Fibroblast of skin of right quadriceps (primary cell): ENCODE measurements at places on chromosomes 12 and 14.

- DNase-seq: no peak
Observed at GRCh38 chr12:57850854-57851430, 4.4 kb upstream of the CTDSP2 start.

- DNase-seq: no peak
Observed at GRCh38 chr14:80658733-80659132, 282.8 kb downstream of the CEP128 start.

GRCh38 chr12:119322301-119322723 lies 12.2 kb upstream of the CCDC60 start:
- DNase-seq: no peak

DNA sequence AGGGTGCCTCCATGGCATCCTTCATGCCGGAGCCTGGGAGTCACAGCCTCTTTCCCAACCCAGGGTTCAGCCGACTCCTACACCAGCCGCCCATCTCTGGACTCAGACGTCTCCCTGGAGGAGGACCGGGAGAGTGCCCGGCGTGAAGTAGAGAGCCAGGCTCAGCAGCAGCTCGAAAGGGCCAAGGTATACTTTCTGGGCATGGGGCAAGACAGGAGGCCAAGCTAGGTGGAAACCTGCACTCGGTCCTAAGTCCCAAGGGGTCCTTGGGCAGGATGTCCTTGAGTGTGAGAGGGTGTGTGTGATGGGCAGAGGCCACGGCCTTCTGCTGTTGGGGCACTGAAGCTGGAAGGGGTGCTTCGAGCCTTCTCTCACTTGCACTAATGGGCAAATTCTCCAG lies 5.0 kb downstream of the CACNB3 start:
- DNase-seq: no peak

GRCh38 chr12:12872139-12872933 lies 19.0 kb upstream of the GPRC5A start:
- DNase-seq: peak; percentile 79

DNA sequence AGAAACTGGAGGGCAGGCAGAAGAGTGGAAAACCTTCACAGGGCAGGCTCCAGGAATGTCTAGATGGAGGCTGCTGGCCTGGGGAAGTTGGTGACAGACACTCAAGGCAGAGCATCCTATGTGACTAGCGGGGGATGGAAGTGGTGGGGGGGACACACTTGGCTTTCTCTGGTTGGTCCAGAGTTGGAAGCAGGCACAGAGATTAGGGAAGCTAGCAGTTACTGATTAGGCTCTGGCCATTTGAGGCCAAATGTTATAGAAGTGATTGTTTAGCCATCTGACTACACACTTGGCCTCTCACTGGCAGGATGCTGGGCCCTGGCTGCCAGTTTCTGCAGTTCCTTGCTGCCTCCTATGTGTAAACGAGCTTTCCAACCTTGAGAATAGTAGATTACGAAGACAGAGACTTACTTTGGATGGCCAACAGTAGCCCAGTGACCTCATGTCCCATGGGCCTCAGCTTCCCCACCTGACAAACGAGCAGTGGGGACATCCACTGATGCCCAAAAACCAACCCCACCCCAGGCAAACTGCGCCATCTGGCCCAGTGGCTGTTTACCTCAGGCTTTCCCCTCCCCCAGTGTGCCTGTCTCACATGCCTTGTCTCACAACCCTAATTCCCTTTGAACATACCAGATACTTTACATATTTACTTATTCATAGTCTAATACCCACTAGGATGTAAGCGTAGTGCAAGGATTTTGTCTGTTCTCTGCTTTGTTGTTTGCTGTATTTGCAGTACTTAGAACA lies 102.7 kb downstream of the PAPLN start:
- no peak for DNase-seq

DNA sequence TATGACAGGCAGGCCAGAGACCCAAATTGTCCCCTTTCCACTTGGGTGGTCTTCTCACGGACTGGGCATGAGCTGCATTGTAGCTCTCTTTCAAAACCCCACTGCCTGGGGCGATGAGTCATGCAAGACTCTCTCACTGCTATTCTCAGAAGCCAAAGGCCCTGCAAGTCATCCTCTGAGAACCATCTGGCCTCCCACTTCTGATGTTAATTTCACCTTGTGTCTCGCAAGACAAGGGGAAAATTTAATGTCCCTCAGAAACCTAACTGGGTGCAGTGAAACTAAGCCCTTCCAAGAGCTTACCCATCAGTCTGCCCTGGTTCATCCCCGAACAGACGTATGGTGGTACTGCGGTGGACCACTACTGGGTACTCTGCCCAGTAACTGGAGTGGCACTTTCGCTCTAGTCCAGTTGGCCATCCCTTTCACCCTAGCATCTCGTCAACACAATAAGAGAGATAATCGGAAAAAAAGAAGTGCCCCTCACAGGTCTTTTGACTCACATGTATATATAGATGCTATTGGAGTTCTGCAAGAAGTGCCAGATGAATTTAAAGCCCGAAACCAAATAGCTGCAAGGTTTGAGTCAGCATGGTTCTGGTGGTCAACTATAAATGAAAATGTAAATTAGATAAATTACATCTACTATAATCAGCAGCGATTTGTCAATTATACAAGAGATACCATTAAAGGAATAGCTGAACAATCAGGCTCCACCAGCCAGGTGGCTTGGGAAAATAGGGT lies 31.3 kb upstream of the LALBA start:
- DNase-seq: peak; percentile 20

DNA sequence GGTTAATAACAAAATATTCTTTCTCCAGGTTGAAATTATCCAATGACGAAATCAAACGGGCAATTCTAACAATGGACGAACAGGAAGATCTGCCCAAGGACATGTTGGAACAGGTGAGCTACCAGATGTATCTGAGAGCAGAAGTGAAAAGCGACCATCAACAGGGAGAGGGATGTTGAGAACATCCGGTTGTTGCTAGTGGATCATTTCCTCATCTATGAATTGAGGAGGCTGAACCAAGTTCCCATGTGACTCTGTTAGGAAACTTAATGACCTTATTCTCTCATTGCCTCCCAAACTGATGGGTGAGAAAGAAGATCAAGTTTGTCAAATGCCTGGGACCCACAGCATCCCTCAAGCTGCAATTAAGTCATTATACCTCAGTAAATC lies 117.7 kb downstream of the GPR135 start:
- no peak for DNase-seq

- DNase-seq: no peak
Observed at GRCh38 chr12:29269706-29270408, 111.1 kb downstream of the ERGIC2 start.

GRCh38 chr12:127648321-127648720 lies 618.6 kb upstream of the TMEM132C start:
- DNase-seq: peak; percentile 54

DNA sequence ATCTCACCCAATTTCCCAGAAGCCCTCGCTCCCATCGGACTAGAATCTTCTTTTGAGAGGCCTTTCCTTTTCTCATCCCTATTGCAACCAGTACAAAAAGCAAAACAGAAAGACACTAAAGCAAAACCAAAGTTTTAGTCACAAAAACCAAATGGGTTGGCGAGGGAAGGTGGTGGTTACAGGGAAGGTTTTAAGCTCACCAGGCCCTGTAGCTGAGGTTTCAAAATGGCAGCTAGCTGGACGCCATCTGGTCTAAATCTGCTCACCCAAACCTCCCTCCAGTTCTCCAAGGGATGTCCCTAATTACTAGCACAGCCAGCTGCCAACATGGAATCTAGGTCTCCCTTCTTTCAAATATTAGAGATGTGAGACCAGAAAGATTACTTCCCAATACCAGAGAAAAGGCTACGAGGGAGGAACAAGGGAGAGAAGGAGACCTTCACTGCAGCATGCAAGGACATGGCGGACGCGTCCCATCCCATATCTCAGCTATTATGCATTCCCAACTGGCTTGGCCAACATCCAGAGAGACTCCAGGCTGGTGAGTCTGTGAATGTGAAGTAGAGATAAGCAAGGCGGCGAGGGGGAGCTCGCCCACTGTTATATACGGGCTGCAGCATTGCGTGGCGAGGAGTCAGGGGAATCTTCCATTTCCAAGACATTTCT lies 70.8 kb downstream of the DPF3 start:
- no peak for DNase-seq

DNA sequence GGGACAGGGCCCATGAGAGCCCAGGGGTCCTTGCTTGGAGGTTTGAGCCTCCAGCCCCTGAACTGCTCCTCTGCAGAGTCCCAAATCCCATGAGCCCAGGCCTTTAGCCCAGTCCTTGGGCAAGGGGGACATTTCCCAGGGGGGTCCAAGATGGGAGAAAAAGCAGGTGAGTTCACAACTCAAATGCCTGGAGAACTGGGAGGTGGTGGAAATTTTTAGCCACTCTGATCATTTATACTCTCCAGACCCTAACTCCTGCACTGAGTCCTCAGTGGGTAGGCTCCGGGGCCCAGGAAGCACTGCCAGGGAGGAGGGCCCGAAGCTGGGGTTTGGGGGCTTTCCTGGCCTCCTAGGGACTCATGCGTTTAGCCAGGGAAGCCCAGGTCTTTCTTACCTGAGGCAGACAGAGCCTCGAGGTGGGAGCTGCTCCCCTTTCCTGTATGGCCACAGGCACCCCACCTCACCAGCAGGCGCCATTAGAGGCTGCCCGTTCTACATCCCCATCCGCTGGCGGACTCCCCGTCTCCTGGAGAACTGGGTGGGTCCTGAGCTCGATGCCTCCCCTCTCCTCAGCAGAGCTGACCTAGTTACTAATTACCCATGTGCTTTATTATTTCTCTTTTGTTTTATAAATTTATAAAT lies 998 bp downstream of the HNF1A start:
- DNase-seq: no peak

GRCh38 chr14:31200702-31200990 lies 6.9 kb downstream of the HECTD1 start:
- no peak for DNase-seq
